ENCODE measurements at places on chromosomes 12 and 14. TPM values are rescaled to one million over a fixed set of nuclear protein-coding genes. Genes with fewer than 3 reads are reported as not detected.
A peak's percentile ranks its signal among the peaks of the same experiment; 100 is the strongest.

- DNase-seq = no peak
Observed at GRCh38 chr14:94612174-94612573, at the start of gene SERPINA3. TSS of gene SERPINA3 (plus strand) at chr14:94612391. CDS start at chr14:94614442, 2,051 bp downstream.

DNA sequence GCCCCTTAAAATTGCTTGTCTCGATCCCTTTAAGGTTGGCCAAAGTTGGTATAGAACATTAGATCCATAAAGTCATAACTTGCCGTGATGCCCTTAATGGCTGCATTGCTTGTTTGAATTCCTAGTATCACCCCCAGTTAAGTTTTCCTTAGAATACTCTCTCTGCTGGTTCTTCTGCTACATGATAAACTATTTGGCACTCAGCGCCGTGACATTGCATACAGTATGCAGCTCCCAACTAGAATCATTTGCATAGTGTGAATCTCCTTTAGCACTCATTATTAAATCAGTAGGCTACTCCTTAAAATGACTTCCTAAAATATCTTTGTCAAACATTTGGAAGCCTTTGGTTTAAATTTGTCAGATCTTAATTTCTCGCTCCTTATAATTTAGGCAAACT is 42.2 kb downstream of the KNTC1 start:
- no peak for DNase-seq

LETMD1 gene
- polyA plus RNA-seq = 137 TPM

DNA sequence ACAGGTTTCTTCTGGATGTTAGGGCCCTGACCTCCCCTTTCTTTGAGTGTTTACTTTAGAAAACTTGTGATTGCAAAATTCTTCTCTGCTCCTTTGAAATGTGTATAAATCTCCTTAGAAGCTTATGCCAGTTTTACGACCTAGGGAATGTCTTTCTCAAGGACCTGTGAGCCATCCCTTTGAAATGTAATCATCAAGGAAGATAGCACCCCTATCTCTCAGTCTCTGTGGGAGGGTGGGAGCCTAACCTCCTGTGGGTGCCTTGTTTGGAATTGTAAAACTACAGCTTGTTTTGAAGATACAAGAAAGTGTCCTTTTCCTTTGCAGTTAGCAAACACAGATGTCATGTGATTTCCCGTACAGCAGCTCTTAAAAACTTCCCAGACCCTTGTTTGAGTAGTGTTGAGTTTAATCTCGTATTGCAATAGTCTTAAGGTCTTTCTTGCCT is 3.3 kb downstream of the OR10AD1 start:
- DNase-seq = no peak

NANOG gene
- polyA plus RNA-seq = 0.07 TPM

DNA sequence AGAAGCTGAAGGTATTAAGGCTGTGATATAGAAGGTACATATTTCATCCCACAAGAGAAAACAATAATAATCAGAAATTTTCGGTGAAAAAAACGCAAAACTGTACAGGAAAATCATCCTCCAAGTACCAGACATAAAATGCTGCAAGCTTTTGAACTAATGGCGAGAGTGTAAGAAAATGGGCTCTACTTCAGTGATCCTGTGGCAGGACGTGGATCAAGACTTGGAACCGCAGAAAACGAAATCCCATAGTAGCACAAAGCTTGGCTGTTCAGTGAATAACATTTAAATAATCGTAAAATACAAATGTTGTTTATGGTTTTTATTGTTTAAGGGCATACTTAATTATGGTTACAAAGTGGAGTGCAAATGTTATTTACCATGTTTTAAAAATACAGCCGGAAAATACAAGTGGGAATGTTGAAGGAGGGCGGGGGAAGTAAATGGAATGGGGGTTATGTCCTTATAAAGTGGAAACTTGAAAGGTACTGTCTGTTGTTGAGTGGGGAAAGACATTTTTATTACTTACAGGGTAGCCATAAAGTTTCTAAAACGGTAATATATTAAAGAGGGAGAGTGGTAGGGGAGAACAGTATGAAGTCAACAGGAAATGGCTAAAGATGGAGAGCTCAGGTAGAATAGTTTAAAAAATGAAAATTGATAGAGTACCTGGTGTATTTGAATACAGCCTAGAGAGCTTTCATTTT is 1.1 kb downstream of the SMIM10L1 start:
- DNase-seq = peak; percentile 53

GRCh38 chr12:108332791-108333382 is 6.2 kb downstream of the CMKLR1 start:
- DNase-seq = no peak

CTSG gene
- polyA plus RNA-seq = 0.95 TPM

ASCL1 gene
- 0.18 TPM for polyA plus RNA-seq

GRCh38 chr12:92039046-92039445 is 106.6 kb downstream of the BTG1 start:
- no peak for DNase-seq

MANSC1 gene
- 32.9 TPM for polyA plus RNA-seq

DNA sequence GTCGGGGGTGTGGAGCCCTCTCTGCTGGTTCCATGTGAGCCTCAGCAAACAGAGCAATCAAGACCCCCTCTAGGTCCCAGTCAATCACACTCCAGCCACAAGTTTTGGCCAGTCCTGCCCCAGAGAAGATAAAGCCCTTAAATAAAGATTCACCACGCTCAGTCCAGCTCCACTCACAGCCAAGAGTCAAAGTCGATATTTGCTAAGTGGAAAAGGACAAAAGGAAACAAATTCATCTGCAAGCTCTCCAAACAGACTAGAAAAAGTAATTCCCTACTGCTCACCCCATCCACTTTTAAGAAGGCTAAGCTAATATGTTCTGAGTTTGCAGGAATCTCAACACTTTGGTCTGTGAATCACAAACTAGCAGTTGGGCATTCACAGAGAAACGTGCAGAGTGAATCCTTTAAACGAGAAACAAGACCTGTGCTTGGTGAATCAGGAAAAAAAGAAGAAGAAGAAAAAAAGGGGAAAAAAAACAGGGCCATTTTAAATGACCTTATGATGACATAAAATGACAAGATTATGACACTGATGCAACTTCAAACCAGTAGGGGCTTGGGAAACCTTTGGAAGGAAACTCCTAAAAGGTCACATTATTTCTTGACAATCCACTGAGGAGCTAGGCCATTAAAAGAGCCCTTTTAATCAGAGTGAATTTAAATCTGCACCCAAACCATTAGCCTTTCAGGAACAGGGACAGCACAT is 41.8 kb upstream of the FOXN3 start:
- no peak for DNase-seq

- no peak for DNase-seq
Observed at GRCh38 chr14:97311411-97311810, 514.2 kb downstream of the VRK1 start.

GRCh38 chr14:65303899-65304222 is 108.7 kb upstream of the FUT8 start:
- DNase-seq = no peak

ADAM20 gene
- polyA plus RNA-seq = 0.14 TPM

TAS2R43 gene
- 0.64 TPM for polyA plus RNA-seq

DNA sequence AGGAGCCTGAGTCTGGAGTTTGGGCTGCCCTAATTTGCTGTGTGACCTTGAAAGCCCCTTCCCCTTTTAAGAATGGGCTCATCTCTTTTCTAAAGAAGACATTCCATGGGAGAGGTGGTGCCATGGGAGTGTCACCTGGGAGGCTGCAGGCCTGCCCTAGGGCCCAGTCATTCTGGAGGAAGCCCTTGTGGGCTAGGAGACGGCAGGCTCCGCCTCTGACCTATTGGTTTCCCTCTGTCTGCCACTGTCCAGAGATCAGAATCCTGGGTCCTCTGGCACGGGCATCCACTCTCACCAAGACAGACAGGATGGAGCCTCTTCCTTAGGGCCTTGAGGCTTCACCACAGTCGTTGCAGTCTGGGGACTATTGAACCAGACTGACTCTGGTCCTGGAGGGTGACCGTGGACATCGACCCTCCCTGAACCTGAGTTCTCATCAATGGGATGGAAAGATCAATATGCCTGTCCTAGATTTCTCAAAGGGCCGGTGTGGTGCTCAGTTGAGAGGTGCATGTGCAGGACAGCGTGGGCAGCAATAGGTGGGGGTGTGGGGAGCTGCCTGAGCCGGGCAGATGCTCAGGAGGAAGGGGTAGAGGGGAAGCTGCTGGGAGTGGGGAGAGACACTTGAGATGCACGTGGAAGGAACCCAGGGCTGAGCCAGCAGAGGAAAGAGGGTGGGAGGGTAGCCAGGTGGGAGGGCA is 12.2 kb upstream of the CLMN start:
- no peak for DNase-seq

HECTD1 gene
- polyA plus RNA-seq = 162 TPM

DNA sequence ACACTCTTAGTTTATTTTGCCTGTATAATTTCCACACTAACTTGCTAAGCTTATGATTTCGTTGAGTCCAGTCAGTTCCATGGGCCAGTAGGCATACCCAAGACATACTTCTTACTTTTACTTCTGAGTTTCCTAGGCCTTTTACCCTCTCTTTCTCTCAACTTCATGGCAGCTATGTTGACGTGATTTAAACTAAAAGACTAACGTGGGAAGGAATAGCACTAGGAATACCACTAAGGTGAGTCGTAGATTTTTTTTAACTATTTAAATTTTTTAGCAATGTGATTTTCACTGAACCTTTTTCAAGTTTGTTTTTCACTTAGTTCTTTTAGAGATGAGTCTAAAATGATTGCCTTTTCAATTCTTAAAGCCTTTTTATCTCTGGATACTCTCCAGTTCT is 793.5 kb upstream of the NOVA1 start:
- DNase-seq = no peak

- DNase-seq = no peak
Observed at GRCh38 chr12:102461501-102461900, 18.9 kb downstream of the IGF1 start.

- no peak for DNase-seq
Observed at GRCh38 chr12:75738486-75738885, 227.1 kb upstream of the KRR1 start.

DNA sequence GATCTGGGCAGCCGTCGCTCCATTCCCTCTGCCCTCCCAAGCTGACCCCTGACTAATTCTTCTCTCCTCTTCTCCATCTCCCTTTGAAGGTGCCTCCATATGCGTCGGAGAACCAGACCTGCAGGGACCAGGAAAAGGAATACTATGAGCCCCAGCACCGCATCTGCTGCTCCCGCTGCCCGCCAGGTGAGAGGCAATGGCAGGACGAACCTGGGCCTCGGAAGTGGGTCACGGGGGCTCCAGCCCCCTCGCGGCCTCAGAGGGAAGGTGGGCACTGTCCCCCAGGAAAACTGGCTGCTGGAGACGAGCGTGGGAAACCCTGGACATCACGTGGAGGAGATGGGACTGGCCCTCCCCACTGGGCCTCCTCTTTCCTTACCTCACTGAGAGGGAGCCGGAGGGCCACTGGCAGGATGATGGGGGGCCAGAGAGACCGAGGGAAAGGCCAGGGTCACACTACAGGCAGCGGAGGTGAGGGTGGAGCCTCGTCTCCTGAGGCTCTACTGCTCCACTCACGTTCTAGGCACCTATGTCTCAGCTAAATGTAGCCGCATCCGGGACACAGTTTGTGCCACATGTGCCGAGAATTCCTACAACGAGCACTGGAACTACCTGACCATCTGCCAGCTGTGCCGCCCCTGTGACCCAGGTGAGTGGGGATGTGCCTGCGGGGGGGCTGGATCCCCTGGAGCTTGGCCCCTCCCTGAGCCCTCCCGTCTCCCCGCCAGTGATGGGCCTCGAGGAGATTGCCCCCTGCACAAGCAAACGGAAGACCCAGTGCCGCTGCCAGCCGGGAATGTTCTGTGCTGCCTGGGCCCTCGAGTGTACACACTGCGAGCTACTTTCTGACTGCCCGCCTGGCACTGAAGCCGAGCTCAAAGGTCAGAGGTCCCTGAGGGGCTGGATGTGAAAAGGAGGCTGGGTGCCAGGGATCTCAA is 806 bp downstream of the LTBR start:
- no peak for DNase-seq

DNA sequence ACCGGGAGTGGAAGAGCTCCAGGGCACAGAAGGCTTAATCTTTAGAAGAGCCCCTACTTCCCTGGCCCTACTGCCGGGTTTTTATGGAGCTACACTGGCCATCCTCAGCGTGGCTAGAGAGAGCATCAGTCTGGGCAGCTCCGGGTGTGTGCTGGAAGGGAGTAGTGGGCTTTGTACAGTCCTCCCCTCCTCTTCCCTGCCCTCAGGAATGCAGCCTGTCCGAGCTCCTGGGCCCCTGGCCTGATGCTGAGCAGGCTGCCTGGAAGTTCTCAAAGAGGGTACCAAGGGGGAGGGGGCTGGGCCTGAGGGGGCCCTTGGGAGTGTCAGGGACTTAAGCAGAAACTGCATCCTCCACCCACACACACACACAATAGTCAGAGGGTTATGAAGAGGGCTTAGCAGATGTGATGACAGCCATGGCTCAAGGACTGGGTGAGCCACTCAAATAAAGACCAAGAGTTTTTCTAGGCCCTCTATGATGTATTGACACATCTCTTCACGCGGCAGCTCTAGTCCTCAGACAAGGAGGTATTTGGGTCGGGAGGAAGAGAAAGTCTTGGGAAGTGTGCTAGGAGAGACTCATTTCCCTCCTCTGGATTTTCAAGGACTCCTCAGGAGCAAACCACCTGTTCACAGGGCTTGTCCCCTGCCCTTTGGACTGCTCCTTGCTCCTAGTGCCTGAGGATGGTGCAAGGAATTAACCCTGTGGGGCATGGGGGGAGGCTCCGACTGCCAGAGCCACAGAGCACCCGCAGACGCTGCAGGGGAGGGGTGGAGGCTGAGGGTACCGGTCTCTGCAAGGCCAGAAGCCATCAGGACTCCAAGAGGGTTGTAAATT is 16.5 kb upstream of the FIGNL2 start:
- DNase-seq = no peak

DNA sequence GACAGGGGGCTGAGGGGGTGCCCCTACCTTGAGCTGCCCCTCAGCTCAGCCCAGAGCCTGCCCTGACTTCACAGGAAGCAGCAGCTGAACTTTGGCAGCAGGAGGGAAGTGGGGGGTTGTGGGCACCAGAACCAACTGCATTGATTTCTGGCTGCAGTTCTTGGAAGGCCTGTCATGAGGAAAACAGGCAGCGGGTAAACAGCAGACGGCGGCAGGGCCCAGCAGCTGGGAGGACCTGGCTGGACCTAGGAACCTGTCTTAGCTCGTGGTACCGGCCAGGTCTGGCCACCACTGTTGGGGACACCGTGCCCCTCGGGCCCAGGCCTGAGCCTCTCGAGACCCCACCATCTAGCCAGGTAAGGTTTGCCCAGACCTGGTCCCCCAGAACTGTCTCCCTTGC is 154.2 kb upstream of the MYL2 start:
- no peak for DNase-seq
